ENCODE measurements at places on chromosomes 4 and X.
A peak's percentile ranks its signal among the peaks of the same experiment; 100 is the strongest.

GRCh38 chrX:38409289-38409688 lies 56.9 kb downstream of the OTC start:
- no peak for DNase-seq

DNA sequence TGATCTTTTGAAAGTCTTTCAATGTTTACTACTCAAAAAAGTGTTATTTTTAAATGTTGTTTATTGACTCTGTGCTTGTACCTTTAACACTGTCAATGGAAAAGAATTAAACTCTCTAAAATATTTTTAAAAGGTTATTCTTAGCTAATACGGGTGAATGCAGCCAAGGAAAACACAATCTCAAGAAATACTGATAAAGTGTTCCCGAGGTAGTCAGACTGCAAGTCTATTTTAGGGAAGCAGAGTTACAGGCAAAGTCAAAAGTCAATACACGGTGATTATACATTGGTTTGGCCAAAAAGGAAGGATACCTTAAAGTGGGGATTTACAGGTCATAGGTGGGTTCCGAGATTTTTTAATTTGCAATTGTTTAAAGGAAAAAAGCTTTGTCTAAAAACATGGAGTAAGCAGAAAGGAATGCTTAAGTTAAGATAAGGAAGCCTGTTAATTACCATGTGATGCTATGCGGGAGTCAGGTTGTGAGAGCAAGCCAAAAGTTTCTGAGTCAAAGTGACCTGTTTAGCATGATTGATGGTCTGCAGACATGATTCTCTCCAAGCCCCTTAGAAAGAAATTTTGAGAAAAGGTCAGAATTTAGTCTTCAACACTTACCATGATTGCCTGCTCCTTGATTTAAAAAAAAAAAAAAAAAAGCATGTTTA lies 288.4 kb downstream of the KLHL4 start:
- DNase-seq = no peak

GRCh38 chr4:99841129-99841528 lies 24.5 kb downstream of the DAPP1 start:
- no peak for DNase-seq

DNA sequence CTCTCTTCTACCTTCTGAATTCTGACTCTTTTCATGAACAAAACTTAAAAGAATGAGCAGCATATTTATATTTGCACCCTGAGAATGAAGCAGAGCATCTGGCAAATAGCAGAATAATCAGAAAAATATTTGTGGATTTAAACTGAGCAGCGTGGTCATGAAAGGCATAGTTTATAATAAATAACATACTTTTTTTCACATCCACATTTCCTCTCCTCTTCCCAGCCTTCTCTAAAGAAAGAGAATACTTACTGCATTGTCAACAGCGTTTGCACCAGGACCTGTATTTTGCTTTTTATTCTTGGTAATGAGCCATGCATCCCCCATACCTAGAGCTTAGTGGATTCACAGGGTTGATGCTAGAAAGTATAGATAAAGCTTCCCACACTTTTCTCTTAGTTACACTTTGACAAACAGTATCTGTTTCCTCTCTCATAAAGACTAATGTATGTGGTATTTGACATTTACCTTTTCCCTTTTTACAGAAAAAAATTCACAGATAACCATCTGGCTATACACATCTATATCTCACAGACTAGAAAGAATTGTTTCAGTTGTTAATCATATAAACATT lies 131.5 kb downstream of the PRSS12 start:
- DNase-seq = no peak

DNA sequence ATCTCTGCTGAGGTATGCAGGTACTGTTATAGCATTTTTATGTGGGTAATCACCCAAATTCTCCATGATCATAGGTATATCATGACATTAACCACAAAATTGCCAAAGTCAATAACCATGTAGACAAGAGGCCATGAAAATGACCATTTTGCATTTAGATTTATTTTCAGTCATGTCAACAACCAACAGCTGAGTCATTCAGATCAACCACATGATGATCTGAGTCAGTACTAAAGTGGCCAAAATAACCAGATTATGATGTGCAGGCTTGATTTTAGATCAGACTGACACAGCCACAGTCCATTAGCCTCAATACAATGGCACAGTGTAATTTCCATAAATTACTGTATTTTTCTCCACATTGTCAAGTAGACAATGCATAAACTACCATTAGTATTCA lies 240.5 kb downstream of the GRIA3 start:
- DNase-seq = peak; percentile 11
